ENCODE measurements at places on chromosomes 11 and 22.

- no peak for DNase-seq
Observed at GRCh38 chr11:119266063-119266462, 50.9 kb downstream of the MCAM start.

- no peak for DNase-seq
Observed at GRCh38 chr11:36763187-36763586, 165.2 kb upstream of the RAG2 start.

DNA sequence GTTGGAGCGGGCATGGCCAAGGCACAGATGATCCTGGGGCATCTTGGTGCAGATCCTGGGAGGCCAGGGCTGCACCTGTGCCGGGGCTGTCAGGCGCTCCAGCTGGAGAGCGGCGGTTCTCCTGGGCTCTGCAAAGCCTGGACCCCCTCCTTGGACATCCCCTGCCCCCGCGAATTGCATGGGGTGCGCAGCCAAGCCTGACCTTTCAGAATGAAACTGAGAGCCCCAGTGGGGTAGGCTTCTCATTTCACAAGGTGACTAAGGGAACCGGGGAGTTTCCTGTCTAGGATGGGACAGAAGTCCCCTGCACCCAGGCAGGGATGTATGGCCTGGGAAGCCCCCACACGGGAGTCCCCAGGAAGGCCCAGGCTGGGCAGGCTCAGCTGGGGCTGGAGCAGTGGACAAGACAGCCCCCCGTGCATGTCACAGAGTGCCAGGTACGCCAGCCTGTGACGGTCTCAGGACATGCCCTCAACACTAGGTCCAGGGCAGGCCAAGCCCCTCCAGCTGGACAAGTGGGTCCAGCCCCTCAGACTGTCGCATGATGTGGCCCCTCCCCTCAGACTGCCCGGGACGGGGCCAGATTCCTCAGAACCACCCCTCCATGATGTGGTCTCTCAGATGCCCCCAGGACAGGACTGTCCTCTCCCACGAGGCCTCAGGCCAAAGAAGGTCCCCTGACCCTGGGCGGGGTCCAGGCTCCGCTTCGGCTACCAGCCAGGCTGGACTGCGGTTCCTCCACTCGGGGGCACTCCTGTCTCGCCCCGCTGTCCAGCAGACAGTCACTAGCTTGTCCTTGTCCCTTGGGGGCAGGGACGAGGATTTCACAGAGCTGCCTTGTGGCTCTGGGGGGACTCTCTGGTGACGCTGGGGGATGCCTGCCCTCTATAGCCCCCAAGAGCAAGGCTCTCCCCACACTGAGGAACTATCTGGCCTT is 2.3 kb downstream of the LSP1 start:
- DNase-seq: no peak

DNA sequence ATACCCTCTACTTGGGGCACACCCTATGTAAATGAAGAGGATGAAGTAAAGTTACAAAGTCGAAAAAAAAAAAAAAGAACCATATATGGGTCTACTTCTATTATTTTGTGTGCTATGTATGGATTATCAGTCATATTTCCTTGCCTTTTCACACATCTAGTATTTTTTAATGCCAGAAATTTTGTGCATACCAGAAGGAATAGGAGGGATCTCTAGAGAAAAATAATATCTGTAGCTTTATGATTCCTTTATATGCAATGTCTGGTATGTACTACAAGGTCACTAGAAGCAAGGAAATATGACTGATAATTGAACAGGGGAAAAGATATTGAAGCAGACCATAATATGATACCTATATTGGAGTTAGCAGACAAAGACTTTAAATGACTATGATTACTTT is 713.4 kb downstream of the OPCML start:
- no peak for DNase-seq

DNA sequence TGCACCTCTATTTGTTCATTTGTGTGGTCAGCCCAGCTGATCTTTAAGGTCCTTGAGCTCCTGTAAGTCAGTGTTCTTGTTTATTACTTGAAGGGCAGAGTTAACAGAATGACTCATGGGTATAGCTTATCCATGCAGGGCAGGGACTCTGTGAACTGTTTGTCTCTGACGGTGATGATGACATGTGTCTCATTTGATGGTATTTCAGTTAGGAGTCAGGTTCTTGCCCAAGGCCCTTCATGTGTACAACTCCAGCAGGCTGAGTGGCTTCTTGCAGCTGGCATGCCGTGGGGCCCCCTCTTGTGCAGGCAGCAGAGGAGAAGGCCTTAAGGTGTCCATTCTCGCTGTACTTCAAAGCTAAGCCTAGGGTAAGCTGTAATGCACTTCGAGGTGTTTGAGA is 165.1 kb downstream of the DBX1 start:
- DNase-seq: no peak

DNA sequence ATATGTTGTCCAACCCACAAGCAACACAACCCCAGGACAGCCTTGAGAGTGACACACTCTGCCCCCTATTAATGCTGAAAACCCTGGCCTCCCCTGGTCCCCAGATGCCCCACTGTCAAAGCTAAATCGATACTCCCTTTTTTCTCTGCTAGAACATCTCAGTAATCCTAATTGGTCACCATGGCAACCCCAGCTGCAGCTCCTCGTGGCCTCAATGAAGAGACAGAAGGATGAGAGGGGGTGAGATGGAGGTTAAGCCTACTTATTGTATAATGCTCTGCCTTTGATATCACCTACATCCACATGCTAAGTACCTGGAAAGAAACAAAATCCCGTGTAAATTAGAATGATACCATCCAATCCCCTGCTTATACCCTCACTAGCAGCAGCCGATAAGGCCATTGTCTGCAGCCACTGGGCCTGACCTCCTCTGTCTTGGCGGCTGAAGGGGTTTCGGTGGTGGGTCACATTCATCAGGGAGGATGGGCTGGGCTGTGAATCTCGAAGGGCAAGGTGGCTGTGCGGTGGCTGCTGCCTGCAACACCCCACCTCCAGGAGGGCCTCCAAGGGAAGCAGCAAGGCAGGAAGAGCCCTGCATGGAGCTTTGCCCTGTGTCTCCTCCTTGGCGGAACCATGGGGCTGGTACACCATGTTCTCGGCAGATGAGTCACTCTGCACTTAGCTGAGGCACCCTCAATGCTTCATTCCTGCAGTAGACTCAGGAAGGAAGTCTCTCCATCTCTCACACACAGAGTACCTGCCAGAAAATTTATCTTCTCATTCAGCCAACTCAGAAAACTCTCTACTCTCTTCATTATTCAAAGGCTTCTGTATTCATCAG is 399.5 kb downstream of the BUD13 start:
- DNase-seq: no peak

- DNase-seq: no peak
Observed at GRCh38 chr22:31119026-31119717, 3.6 kb upstream of the INPP5J start.

- no peak for DNase-seq
Observed at GRCh38 chr11:95229993-95230809, 801 bp downstream of the SESN3 start.

- DNase-seq: peak; percentile 96
Observed at GRCh38 chr22:45163451-45164269, at the start of gene NUP50. Gene NUP50 (plus strand): TSS chr22:45163925. CDS start chr22:45168178, 4,253 bp downstream.

DNA sequence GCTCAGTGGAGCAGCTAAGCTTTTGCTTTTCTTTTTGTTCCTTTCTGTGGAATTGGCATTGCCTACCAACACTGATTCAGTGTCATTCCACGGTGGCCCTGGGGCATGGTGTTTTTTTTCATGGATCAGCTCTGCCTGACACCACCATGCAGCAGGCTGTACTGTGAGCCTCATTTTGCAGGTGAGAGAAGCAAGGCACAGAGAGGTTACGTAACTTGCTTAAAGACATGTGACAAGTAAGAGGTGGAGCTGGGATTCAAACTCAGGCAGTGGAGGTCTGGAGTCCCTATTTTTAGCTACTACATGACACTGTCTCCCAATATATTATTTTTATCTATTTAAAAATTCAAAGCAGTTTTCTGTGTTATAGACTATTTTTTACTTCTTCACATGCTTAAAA is 44.4 kb downstream of the APOL3 start:
- no peak for DNase-seq

DNA sequence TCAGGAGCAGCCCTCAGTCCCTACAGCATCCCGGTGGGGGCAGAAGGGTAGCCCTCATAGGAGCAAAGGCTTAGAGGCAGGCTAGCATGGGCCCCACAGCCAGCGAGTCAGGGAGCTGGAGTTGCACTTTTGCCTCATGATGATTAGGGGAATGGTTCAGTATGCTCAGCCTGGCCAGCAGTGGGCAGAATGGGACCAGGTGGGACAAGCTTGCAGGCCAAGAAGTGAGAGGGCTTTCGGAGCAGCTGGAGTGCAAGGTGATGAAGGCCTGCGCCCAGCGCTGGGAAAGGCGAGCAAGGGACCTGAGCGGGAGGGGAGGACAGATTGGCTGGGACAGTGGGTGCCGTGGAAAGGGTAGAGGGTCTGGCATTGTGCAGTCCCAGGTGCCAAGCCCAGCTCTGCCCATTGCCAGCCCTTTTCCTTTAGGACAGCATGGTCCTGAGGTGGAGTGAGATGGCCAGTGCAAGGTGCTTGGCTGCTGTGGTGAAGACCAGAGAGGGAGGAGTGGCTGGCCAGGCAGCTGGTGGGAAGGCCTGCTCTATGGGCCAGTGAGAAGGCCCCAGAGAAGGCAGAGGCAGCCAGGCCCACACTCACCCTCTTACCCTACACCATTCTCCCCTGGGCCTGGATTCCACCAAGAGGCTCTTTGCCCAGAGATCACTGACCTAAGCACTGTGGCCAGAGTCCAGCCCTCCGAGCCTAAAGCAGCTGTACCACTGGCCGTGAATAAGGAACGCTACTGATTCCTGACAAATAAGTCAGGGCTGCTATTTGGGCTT is 47.9 kb upstream of the SUSD2 start:
- no peak for DNase-seq

GRCh38 chr11:129694538-129694937 is 121.1 kb upstream of the TMEM45B start:
- no peak for DNase-seq

- DNase-seq: no peak
Observed at GRCh38 chr11:19919050-19919561, 206.5 kb downstream of the NAV2 start.

Measured in activated T-helper 1 cell treated with anti-CD3 and anti-CD28 coated beads, Interleukin-2, amount 50 U/mL, for 16 hours (primary cell).